ENCODE measurements at places on chromosomes 5 and 9.

DNA sequence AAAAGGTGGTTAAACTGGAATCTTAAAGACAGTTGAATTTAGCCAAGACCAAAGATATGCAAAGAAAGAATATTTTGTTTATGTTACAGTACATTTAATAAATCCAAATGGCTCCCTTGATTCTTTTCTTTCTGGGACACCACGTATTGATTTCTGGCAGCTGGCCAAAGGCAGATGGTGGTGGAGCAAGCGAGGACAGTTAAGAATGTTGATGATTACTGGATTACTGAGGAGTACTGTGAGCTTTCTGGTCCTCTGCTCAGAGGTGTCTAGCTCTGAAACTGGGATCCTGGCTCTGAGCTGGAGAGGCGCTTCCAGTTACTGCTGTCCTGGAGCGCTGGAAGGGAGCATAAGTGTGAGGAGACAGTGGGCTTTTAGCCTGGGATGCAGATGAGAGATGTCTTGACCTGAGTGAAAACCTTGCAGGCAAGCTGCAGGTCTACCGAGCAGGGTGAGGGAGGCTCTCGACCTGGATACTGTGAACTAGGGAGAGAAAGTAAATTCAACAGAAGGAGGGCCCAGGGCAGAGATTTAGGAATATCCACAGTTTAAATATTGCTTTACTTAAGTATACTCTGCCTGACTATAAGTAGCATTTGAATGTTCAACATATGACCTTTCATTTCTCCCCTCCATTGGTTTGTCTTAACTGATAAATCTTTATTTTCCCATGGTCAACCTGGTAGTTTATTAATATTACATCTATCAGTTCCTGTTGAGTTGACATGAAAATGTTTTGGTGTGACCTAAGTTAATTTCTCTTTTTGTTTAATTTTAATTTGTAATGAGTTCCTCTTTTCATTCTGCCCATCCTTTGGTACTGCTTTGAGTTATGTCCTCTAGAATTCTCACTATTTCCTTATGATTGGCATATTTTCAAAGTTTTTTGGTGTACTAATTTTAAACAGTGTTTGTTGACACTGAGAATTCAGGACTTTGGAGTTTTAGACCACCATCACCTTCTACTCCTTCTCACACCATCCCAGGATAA, 3.7 kb downstream of the SYK start:
- no peak for DNase-seq

DNA sequence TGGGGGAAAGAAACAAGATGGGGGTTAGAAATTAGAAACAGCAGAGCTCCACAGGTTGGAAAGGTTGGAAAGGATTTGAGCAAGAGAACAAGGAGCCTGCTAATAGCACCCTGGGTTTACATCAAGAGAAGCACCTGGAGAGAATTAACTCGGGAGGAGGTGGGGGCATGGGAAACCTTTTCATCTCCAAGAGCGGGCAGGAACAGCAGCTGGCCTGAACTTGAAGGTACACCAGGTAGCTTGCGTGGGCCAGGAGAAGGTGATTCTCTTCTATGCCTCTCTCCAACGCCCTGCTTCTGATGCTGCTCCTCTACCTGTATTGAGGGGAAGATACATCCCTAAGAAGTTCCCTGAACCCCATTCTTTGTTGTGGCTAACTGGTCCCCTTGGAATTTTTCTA, 37.1 kb upstream of the GLRX start:
- no peak for DNase-seq

GRCh38 chr9:90458485-90458884, 184.1 kb downstream of the DIRAS2 start:
- no peak for DNase-seq

GRCh38 chr5:39517800-39518199, 93.0 kb upstream of the DAB2 start:
- no peak for DNase-seq

GRCh38 chr9:96168882-96169281, 133.1 kb downstream of the HSD17B3 start:
- no peak for DNase-seq

DNA sequence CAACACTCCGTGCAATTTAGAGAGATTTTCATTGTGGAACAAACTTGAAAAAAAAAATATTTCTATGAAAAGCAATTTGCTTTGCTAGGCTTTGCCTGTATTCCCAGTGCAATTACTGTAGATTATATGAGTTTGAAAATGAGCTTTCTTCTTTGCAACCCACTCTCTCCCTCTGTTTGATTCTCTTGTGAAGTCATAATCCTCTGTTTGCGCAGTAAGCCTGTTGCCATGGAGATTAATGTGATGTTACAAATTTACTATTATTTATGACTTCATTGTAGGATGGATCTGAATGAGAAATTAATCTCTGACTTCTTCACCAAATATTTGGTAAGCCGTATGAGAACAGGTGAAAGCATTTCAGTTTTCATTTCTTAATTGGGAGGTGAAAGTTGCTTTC, 320.3 kb downstream of the SPATA31D1 start:
- DNase-seq = no peak

- no peak for DNase-seq
Observed at GRCh38 chr9:114155995-114156656, 789 bp downstream of the COL27A1 start.

GRCh38 chr5:105034401-105034763, 1471.8 kb upstream of the NUDT12 start:
- DNase-seq = no peak

- no peak for DNase-seq
Observed at GRCh38 chr5:111679611-111680010, 77.4 kb downstream of the NREP start.

All from stimulated activated CD8-positive, alpha-beta memory T cell treated with anti-CD3 and anti-CD28 coated beads, Interleukin-4, amount 100 ng/mL, for 1 hour (primary cell).